ENCODE measurements at places on chromosomes 2 and 18.

- DNase-seq = peak; percentile 46
Observed at GRCh38 chr2:20507166-20507692, 60.4 kb downstream of the RHOB start.

- peak; percentile 93 for DNase-seq
Observed at GRCh38 chr2:158968396-158969161, at the start of gene TANC1. Gene TANC1 (plus strand): TSS chr2:158968640. CDS start chr2:159065911, 97,271 bp downstream.

DNA sequence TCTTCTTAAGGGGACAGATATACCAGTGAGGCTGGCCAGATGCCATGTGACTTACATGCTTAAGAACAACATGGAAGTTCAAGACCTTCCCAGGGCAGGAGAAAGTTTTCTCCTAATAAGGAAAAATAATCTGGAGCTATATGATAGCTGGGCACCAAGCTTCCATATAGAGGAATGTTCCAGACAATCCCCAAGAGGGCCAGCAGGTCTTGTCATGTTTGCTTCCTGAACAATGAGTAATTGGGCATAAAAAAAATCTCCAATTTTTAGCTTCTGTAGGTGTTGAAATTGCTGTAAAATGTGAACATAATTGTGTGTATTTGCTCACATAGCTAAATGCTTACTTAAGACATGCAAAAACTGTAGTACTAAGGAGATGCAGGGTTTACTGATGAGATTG lies 809.5 kb upstream of the PIK3C3 start:
- no peak for DNase-seq

GRCh38 chr2:60676706-60677330 lies 79.2 kb upstream of the PAPOLG start:
- peak; percentile 29 for DNase-seq

DNA sequence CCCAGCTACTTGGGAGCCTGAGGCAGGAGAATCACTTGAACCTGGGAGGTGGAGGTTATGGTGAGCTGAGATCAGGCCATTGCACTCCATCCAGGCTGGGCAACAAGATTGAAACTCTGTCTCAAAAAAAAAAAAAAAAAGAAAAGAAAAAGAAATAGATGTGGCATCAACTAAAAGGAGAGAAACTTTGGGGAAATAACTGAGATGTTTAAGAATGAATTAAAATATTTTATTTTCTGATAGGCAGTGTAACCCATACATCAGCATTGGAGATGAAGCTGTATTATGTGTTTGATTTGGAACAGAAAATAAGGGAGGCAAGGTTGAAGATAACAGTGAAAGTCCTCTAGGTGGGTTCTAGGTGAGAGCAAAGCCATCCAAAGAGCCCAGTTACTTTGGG lies 110.7 kb upstream of the HNRNPA3 start:
- DNase-seq = no peak

DNA sequence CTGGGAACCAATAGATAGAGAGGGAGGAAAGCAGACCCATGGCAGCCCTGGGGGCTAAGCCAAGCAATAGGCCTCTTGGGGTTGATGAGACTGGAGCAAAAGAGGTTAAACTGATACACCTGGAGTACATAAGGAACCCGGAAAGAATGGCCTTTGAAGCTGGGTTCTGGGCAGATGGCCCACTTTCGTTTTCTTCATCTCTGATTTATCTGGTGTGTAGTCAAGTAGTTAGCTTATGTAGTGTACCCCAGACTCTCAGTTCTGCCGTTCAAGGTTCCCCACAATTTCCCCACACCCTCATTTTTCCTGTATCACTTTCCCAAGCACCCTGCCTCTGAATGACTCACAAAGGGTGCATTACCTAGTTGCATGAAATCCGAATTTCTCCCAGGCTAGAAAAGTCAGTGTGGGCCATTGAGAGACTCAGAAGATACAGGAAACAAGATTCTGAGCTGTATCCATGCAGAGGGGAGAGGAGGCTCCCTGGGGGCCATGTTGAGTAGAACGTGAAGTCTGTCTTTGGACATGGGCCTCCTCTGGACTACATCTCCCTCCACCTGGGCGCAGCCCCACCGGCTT lies 235.0 kb downstream of the LOXHD1 start:
- DNase-seq = no peak

- DNase-seq = no peak
Observed at GRCh38 chr2:62354771-62355561, 151.0 kb downstream of the TMEM17 start.

DNA sequence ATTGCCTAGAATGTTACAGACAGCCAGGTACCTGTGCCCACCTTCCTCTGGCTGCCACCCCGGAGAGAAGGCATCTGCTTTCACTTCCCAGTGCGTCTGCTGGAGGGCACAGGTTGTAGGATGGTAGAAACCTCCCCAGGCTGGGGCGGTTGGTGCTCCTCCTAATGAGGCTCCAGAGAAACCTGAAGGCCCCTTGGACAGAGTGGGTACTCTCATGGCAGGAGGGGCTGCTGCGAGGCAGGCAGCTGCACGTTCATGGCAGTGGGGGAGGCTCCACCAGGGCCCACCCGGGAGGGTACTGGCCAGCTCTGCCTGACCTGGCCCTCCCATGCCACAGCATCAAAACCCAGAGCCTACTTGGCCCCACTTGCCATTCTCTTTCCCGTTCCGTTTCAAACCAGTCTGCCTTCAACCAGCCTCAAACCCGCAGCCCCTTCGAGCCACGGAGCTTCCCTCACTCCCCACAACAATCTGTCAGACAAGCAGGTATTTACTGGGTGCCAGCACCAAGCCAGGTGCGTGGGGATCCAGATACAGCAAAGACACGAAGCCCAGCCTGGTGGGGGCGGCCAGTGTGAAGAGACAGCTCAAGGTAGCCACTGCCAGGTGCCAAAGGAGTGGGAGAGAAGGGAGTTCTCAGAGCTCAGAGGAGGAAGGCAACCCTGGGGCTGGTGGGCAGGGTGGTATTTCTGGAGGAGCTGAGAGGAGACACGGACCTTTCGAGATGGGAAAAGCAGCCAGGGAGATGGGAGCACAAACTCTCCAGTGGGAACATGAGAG lies 229.6 kb downstream of the LOXHD1 start:
- DNase-seq = no peak

GRCh38 chr2:202110491-202110890 lies 37.4 kb downstream of the KIAA2012 start:
- DNase-seq = no peak

- DNase-seq = no peak
Observed at GRCh38 chr2:44836174-44836573, 105.3 kb upstream of the SIX3 start.

- DNase-seq = no peak
Observed at GRCh38 chr2:162317058-162317742, 1.3 kb downstream of the IFIH1 start.

DNA sequence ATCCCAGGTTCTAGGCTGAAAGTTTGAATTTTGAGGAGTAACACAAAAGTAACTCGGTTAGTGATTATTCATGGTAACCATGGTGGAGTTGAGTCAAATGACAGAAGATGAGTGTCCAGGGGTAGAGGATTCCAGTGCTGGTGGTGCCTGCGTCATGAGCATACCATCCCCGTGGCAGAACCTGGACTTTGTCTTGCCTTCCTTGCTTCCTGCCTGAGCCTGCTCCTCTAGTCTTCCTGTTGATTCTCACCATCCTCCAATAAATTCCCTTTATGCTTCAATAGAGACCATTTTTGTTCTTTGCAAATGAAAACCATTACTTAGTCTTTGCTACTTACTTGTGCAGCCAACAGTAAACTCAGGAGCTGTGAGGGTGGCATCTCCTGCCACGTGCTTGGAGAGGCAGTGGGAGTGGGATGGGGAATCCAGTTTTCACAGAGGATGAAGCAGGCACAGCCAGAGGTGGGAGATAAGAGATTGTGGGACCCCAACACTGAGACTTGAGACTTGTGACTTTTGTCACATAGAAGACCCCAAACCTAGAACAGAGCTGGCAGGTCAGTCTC lies 4.1 kb upstream of the YES1 start:
- DNase-seq = no peak

DNA sequence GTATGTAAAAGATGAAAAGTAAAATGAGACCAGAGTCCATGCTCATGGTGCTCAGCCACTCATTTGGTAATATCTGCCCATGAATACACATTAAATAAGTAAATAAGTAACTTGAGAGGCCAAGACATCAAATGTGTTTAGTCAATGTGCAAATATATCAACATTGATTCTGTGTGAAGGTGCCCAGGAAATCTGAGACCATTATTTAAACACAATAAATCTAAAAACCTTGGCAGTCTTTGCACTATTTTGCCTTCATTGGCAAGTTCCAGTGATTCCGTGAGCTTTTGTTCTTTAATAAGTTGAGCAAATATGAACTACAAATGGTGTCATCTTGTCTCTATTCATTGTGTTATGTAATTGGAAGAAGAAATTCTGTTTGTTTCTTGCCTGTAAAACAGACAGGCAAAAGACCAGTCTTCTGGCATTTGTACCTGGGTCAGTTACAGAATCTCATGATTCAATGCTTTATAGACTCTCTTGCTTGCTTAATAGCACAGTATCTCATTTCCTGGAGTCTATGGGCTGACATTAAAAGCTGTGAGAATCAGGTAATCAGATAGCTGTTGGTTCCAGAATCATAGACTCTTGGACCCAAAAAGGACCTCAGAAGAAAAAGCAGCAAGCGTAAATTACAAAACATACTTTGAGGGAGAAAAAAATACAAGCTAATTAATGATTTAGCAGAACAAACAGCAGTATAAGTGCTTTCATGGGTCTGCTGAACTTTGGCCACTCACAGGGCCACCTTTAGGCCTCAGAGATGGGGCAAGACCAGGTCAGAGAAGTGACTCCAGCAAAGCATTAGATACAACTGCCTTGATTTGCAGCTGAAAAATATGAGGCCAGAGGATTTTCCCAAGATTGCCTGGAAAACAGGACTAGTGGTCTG lies 20.0 kb upstream of the SERPINB3 start:
- DNase-seq = no peak

DNA sequence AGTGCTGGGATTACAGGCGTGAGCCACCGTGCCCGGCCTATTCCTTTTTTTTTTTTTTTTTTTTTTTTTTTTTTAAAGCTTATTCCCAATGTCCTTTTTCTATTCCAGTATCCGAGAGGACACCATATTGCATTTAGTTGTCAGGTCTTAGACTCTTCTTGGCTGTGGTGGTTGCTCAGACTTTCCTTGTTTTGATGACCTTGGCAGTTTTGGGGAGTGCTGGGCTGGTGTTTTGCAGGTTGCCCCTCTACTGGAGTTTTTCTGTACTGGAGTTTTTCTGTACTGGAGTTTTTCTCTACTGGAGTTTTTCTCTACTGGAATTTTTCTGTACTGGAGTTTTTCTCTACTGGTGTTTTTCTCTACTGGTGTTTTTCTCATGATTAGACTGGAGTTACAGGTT lies 149.2 kb downstream of the TANC1 start:
- DNase-seq = no peak

GRCh38 chr18:59386909-59387686 lies 28.0 kb upstream of the LMAN1 start:
- no peak for DNase-seq

GRCh38 chr2:120650022-120650644 lies 85.5 kb upstream of the GLI2 start:
- no peak for DNase-seq

GRCh38 chr2:46236006-46236875 lies 61.0 kb upstream of the EPAS1 start:
- no peak for DNase-seq

- DNase-seq = no peak
Observed at GRCh38 chr2:171238946-171239345, 78.3 kb upstream of the TLK1 start.

DNA sequence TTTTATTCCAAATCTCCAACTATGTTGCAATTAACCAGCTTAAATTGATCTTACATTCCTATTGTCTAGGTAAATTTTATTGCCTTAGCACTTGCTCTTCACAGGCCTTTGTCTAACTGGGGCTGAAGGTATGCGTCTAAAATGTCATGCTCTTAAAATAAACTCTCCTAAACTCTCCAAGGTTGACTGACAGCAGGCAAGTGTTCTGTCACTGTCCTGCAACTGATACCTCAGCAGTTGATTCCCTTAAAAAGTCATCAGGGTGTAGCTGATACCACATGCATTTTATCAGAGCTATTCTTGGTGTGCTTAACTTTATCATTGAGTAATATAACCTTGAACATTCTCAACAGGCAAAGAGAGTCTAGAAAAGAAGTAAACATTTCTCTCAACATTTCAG lies 680 bp downstream of the TTN start:
- no peak for DNase-seq

DNA sequence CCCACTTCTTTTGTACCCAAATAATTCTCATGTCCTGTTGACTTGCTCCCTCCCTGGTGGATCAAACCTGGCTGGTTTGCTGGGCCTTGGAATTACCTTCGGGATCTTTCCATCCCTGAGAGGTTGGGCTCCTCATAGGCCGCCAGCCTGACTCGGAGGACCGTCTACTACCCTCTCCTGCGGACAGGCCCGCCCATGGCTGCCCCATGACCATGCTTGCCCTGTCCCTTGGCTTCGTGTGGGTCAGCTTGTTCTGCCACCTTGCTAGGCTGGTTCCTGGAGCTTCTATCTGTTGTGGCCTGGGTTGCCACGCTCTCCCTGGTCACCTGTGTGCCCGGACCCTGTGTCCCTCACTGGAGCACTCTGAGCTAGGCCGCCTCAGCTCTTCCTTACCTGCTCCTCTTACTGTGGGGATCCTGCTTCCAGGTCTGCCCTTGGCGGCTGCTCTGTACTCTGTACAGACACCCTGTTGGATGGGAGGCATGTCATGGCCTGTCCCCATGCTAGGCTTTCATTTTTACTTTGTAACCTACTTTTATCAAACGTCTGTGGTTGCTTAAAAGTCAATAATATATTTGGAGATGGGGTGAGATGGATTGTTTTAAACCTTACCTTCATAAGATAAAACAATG lies 29.7 kb upstream of the FHL2 start:
- no peak for DNase-seq

DNA sequence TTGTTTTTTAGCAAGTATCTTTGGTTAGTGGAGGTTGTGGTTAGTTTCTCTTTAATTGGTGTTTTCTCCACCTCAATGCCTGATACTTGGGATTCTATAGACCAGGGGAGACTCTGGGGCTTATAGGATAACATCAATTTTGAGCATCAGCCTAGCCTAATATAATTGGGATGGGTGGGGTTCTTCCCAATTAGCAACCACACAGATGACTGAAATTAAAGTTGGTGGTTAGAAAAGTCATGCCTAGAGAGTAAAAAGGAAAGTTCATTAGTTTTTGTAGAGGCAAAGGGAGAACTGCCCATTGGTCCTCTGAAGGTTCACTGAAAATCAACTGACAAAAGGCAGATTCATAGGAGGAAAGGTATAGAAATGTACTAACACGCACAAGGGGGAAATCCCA lies 843.3 kb downstream of the TSN start:
- DNase-seq = no peak

DNA sequence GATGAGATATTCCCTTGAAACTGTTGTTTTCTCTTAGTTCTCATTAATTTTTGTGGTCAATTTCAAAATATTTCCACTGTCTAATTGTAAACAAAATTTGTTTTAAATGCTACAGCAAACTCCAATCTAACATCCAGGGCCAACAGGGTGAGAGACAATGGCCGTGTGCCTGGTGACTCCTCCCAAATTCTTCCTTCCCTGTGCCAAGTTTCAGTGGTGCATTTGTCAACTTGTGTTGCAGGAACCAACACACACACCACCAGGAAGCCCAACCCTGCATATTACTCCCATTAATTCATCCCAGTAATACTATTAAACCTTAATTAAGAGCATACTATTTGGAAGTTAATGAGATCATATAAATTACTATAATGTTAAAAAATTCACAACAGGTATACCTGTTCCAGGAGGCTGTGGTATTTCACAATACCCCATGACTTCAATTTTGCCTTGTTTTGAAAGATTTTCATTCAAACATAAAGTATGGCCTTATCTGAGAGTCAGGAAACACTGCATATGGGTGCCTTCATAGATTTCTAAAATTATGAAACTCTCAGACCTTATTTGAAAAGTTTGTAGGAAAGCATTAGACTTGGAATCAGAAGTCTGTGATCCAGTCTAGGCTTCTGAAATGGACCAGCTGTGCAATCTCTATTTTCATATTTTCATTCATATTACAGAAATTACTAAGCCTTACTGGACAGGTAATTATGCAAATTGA lies 1.1 kb downstream of the SERPINB2 start:
- peak; percentile 48 for DNase-seq
